SJSA1 (cell line): ENCODE measurements at places on chromosomes 3 and 15. TPM values are rescaled to one million over a fixed set of nuclear protein-coding genes. Genes with fewer than 3 reads are reported as not detected.

The TMEM158 gene
- 11.4 and 16.5 TPM in 2 replicates for total RNA-seq

- no peak for DNase-seq
- no peaks in the 10 kb centered on the region for H3K4me1 ChIP-seq
- no peaks in the 10 kb centered on the region for H3K36me3 ChIP-seq
- H3K27me3 ChIP-seq: no peaks in the 10 kb centered on the region
- no peak overlapping the region for H3K27ac ChIP-seq
- no peak overlapping the region for H3K4me3 ChIP-seq
Observed at GRCh38 chr3:71916747-71917369, 131.9 kb upstream of the PROK2 start.

The DNAH12 gene
- total RNA-seq: not detected in 2 replicates

GRCh38 chr3:187902936-187903335, 157.7 kb upstream of the BCL6 start:
- H3K4me3 ChIP-seq: no peak overlapping the region
- H3K4me1 ChIP-seq: no peaks in the 10 kb centered on the region
- H3K36me3 ChIP-seq: no peaks in the 10 kb centered on the region

DNA sequence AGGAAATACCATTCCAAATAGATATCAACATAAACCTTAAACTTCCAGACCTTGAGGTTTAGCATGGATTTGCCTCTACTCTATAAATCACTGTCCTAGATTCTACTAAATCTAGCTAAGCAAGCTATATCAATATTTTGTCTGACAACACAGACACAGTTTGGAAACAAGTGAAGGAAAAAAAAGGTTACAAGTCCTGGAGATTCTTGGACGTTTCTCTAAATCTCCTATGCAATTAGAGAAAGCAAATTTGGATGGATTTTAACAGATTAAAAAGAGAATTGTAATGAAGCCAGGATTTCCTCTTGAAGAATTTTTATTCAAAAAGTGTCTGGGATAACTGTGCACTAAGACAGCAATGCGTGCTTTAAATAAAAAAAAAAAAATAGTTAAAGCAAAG, 441.1 kb upstream of the DPH6 start:
- no peak overlapping the region for H3K4me3 ChIP-seq
- no peak overlapping the region for H3K27ac ChIP-seq
- H3K4me1 ChIP-seq: no peaks in the 10 kb centered on the region
- no peaks in the 10 kb centered on the region for H3K36me3 ChIP-seq
- no peaks in the 10 kb centered on the region for H3K27me3 ChIP-seq

The UBXN7 gene
- total RNA-seq: 9.2 and 11.2 TPM in 2 replicates

DNA sequence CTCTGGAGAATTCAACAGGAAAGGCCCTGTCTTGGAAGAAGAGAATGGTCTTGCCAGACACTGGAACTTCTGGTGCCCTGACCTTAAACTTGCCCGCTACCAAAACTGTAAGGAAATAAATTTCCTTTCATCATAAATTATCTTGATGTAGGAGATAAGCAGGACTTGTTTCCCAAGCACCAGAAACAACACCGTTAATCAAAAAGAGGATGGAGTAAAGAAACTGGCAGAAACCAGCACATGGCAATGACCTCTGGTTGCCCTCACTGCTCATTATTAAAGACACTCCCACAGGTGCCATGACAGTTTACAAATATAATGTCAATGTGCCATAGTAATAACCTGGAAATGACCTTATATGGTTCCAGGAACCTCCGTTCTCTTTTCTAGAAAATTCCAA, 426.1 kb downstream of the EDEM1 start:
- no peak for DNase-seq
- H3K4me1 ChIP-seq: no peaks in the 10 kb centered on the region
- no peak overlapping the region for H3K27ac ChIP-seq
- H3K4me3 ChIP-seq: no peak overlapping the region
- H3K36me3 ChIP-seq: no peaks in the 10 kb centered on the region

The DAG1 gene
- 52.1 and 69.5 TPM in 2 replicates for total RNA-seq

DNA sequence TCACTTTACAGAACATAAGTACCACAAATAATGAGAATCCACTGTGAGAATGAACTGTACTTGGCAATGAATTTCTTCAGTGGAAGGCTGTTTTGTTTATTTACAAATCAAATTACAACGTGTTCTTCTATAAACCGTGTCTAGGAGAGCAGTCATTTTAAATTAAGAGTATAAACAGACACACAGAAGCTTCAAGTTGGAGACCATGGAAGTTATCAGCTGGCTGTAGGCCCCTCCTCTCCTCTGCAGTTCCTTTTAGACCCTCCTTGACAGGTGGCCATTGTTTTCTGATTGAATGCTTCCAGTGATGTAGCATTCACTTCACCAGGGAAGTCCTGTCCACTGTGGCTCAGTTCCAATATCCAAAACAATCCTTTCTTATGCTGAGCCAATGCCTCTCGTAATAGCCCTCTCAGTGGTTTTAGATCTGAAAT, 7.3 kb upstream of the MAPK6 start:
- DNase-seq: peak; percentile 55
- no peaks in the 10 kb centered on the region for H3K27me3 ChIP-seq
- peak overlapping the region; percentile 37 for H3K27ac ChIP-seq
